ENCODE measurements at places on chromosomes 7 and 10.

- DNase-seq: no peak
Measured at GRCh38 chr10:103595933-103596726, 102.6 kb downstream of the NEURL1 start.

DNA sequence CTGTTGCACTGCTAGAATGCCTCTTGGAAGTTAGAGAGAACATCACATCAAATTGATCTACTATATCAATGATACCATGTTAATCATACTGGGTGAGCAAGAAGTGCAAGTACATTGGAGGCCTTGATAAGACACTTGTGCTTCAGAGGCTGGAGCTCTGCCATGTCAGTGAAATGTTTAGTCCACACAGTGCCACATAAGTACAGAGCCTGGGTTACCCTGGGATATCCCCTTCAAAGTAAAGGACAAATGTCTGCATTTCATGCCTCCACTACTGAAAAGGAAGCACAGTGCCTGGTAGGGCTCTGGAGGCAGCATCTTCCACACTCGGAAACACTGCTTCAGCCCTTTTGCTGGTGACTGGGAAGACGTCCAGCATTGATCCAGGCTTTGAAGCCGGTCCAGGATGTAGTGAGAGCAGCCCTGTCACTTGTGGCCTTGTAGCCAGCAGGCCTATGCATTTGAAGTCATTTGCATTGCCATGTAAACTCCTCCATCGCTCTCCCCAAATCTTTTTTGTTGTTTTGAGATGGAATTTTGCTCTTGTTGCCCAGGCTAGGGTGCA is 15.7 kb upstream of the STN1 start:
- no peak for DNase-seq

DNA sequence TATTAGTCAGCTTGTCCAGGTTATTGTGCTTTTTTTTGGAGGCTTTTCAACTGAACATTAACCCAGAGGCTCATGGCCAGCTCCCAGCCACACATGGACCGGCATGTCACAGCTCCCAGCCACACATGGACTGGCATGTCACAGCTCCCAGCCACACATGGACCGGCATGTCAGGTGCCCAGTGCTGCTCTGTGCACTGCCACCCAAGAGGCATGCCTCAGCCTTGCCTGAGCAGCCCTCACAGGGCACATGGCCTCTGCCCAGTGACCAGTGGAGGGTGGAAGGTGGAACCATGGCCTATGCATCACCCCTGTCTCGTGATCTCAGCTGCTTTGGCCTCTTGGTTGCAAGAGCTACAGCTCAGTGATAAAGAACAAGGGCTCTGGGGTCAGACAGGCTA is 119.8 kb downstream of the OAT start:
- DNase-seq: no peak

DNA sequence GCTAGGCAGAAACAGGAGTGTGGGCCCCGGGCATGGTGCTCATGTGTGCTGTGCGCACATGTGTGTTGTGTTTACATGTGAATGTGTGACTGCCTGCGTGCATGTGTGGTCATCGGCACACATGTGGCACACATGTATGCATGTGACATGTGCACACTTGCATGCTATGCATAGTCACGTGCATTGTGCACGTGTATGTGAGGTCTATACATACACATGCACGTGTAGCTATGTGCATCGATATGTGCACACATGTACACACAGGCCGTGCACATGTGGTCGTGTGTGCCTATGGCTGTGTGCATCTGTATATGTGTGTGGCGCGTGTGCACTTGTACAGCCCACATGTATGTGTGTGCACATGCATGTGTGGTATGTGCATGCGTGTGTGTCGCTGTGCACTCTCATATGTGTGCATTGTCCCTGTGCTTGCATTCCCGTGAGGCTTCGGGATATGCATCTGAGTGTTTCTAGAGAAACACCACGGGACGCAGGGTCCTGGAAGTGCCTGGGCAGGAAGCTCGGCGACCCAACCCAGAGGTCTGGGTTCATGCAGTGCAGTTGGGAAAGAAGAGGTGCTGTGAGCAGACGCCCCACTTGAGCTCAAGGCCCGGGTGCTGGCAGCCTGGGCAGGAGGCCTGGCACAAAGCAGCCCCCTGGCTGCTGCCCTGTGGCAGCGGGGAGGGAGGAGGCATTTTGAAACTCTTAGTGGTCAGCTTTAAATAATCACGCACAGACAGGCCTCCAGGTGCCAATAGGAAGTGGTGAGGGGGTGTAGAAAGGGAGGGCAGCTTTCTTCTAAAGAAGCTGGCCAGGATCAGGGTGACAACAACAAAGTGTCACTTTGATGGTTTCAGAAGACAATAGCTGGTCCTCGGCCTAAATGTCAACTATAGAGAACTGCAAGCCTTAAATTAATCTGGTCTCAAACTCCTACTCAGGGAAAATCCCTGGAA is 410.0 kb upstream of the MGMT start:
- no peak for DNase-seq

DNA sequence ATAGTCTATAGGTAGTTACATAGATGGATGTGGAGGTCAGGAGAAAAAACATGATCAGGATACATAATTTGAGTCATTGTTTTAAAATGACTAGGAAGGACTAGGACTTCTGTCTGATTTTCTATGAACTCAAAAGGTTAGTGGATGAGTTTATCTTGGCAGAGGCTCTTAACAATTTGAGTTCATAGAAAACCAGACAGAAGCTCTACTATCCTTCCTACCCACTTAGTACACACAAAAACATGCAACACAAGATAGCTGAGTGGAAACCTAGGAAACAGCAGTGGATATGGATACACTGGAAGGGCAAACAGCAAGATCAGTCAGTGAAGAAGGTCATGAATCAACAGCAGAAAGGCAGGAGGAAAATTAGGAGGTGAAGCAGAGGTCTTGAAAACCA is 84.6 kb downstream of the VPS50 start:
- peak; percentile 26 for DNase-seq

DNA sequence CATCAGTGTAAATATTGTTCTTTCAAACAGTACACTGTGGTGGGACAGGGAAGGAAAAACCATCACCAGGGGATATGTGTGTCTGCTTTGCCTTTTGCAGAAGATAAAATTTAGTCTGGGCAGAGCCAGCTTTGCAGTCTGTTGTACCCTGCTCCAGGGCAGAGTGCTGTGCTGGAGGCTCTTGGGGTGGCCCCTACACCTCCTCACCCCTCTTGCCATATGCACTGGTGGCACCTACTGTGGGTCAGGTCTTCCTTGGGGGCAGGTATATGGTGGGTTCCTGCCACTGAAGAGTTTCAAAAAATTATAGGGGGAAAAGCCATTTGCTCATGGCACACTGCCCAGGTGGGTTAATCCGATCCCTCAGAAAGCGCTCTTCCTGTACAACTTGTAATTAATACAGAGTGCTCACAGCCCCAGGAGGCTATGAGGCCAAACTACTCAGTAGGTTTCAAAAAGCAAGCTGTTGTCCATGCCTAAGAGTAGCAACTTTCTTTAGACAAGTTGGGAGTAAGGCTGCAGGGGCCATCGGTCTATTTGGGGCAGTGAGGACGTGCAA is 112.7 kb upstream of the BMPER start:
- DNase-seq: no peak
